Pericardium fibroblast (primary cell): ENCODE measurements at places on chromosomes 3 and 15. TPM values are rescaled to one million over a fixed set of nuclear protein-coding genes. Genes with fewer than 3 reads are reported as not detected.

The GRIP2 gene
- total RNA-seq = 0.17 TPM in 1 of 2 replicates, not detected in the other

The RAD51 gene
- total RNA-seq = 1.2 and 5.6 TPM in 2 replicates

The CCDC33 gene
- 1.3 TPM in 1 of 2 replicates, not detected in the other for total RNA-seq

The CAMK1 gene
- 27.5 and 31.7 TPM in 2 replicates for total RNA-seq

The EPHA6 gene
- total RNA-seq = not detected in 2 replicates

The GAP43 gene
- total RNA-seq = under 0.01 TPM in 1 of 2 replicates, not detected in the other

The IL16 gene
- total RNA-seq = 6.0 and 6.7 TPM in 2 replicates

The SPATA12 gene
- not detected in 2 replicates for total RNA-seq

The PAQR9 gene
- not detected in 2 replicates for total RNA-seq

The GP5 gene
- under 0.01 TPM in 1 of 2 replicates, not detected in the other for total RNA-seq

The MST1R gene
- 0.68 and 2.0 TPM in 2 replicates for total RNA-seq

The CD86 gene
- total RNA-seq = not detected in 2 replicates

The TGM4 gene
- 0.17 TPM in 1 of 2 replicates, not detected in the other for total RNA-seq

The MCTP2 gene
- 1.1 and 3.4 TPM in 2 replicates for total RNA-seq

The CDHR4 gene
- 0.12 TPM in 1 of 2 replicates, not detected in the other for total RNA-seq

The ALDH1A2 gene
- total RNA-seq = 5.4 and 42.6 TPM in 2 replicates

The MINAR1 gene
- 0.70 and 0.94 TPM in 2 replicates for total RNA-seq

The CKMT1A gene
- not detected in 2 replicates for total RNA-seq

The GTF2A2 gene
- 40.0 and 50.3 TPM in 2 replicates for total RNA-seq

The LIPH gene
- under 0.01 and 1.5 TPM in 2 replicates for total RNA-seq

The CELF6 gene
- 0.23 and 0.43 TPM in 2 replicates for total RNA-seq

The GMNC gene
- not detected in 2 replicates for total RNA-seq

The SLC15A2 gene
- total RNA-seq = under 0.01 and 1.2 TPM in 2 replicates

The FSIP1 gene
- total RNA-seq = 1.7 TPM in 1 of 2 replicates, not detected in the other

The CRABP1 gene
- not detected in 2 replicates for total RNA-seq

The SLC2A2 gene
- not detected in 2 replicates for total RNA-seq

The SYNPR gene
- total RNA-seq = not detected in 2 replicates

The FAM43A gene
- total RNA-seq = 27.9 and 62.9 TPM in 2 replicates

The UROC1 gene
- not detected in 2 replicates for total RNA-seq

The HTD2 gene
- total RNA-seq = 10.3 and 13.3 TPM in 2 replicates

The APPL1 gene
- 20.3 and 26.7 TPM in 2 replicates for total RNA-seq

The PPM1L gene
- 0.93 and 1.4 TPM in 2 replicates for total RNA-seq

The DUOX2 gene
- total RNA-seq = not detected in 2 replicates

The CPNE9 gene
- total RNA-seq = not detected in 2 replicates

The GPR62 gene
- total RNA-seq = 0.17 TPM in 1 of 2 replicates, not detected in the other

The MIX23 gene
- total RNA-seq = 15.9 and 22.4 TPM in 2 replicates

The XPC gene
- 18.4 and 32.0 TPM in 2 replicates for total RNA-seq

The CTXN2 gene
- not detected in 2 replicates for total RNA-seq

The CLSTN2 gene
- total RNA-seq = 0.58 and 2.8 TPM in 2 replicates

The COL7A1 gene
- total RNA-seq = 11.7 and 14.5 TPM in 2 replicates

The CPA3 gene
- total RNA-seq = not detected in 2 replicates

The PRTG gene
- 0.68 and 2.9 TPM in 2 replicates for total RNA-seq

The P2RY14 gene
- not detected in 2 replicates for total RNA-seq

The NAALADL2 gene
- 2.6 and 13.0 TPM in 2 replicates for total RNA-seq

The CCR2 gene
- not detected in 2 replicates for total RNA-seq

The PLA2G4D gene
- total RNA-seq = not detected in 2 replicates

The EDC3 gene
- 8.2 and 10.3 TPM in 2 replicates for total RNA-seq

The TRIM71 gene
- under 0.01 and 1.5 TPM in 2 replicates for total RNA-seq

The RAB27A gene
- total RNA-seq = 8.5 and 12.7 TPM in 2 replicates
